ENCODE measurements at places on chromosomes 6 and 20.

DNA sequence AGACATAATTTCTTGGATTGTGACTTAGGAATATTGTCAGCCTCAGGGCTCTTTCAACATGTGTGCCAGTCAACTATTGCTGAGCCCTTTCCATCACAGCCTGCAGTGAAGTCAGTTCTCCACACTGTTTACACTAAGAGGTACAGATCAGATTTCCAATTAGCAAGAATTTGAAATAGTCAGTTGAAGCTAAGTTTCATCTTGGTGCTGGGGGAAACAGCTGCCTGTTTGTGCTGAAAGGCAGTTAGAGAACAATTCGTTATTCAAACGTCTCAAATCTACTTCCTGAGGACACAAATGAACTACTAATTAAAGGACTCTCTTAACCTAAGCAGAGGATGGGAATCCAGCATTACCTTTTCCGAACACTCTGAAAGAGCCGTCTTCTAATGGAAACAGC is 25.9 kb downstream of the ADGRF1 start:
- DNase-seq, result no peak

DNA sequence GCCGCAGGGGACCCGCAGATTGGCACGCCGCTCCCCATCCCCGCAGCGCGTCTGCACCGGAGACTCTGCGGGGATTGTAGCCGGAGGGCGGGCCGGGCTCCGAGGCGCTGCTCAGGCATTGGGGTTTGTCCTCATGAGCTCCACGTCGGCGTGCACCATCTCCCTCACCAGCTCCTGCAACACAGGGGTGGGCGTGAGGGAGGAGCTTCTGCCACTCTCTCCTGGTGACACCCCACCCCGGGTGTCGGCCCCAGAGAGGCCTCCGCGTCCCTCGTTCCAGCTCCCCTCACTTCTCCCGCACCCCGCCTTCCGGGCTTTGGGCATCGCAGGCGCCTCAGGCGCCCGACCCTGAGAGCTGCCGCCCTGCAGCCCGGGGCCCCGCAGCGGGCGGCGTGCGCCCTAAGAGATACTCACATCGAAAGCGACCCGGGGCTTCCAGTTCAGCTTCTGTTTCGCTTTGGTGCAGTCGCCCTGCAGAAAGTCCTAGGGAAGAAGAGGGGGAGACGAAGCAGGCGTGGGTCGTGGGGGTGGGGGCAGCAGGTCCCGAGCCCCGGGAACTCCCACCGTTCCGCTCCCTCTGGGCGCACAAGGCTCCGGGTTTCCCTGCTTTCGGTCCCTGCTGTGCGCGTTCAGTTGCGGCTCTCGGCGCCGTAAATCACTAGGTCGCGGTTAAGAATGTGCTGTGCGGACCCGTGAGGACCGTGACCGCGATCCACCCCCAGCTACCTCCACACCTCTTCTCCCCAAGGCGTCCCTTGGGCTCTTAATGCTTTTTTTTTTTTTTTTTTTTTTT is 14.5 kb downstream of the FOXC1 start:
- DNase-seq, result no peak

GRCh38 chr20:54251096-54251495 is 43.2 kb downstream of the PFDN4 start:
- DNase-seq, result no peak

- DNase-seq, result no peak
Measured at GRCh38 chr20:24360531-24360930, 108.9 kb upstream of the SYNDIG1 start.

DNA sequence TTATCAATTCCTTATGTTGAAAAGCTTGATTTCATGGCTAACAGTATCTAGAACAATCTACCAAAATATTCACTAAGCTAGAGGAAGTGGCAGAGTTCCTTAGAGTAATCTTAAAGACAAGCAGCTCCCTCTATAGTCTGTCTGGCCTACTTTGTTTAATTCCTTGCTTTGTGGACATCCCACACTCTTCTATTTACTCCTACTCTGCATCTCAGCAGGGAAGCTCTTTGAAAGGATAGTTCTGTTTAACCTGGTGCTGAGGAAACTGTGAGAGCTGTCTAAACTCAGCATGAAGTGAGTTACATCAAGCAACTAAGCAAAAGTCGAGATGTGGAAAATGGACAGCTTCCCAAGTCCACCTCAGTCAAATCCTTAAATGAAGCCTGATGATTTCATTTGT is 4.3 kb downstream of the REV3L start:
- DNase-seq, result no peak

DNA sequence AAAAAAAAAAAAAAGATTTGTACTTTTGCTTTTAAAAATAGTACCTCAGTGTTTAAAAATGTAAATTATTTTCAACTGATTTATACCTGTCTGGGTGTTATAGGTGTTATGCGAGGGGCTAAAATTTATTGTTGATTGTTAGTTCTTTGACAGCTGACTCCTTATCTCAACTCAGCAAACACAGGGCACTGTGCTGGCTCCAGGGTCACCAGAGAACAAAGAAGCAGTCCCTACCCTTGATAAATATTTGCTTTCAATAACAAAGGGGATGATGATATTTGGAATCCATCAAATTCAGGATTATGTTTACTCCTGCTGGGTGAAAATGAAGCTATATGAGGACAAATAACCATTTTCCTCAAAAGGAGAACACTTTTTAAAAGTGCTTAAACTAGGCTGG is 34.2 kb upstream of the KAT14 start:
- no peak for DNase-seq

DNA sequence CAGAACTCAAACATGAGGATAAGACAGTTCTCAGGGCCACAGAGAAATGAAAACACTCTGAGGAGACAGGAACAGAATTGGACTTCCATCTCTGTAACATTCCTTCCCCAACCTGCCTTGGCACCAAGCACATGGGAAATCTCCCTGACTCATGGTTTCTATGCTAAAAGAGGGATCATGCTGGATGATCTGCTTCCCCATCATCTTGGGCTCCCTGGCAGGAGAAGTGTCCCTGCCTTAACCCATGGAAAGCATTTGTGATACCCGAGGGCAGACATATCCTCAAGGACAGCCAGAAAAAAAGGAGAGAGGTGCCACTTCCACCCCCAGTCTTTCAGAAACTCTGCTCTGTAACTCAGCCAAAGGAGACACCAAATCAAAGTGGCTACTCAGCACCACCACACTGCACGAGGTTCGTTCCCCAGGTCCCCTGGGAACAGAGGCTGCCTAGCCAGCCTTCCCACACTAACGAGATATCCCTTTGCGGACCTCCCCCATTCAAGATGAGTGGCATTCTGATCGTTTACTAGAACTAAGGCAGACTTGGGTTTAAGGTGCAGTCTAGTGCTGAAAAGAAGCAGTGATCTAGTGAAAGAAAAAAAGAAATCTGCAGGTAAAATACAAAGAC is 34.8 kb downstream of the BLOC1S5 start:
- no peak for DNase-seq

DNA sequence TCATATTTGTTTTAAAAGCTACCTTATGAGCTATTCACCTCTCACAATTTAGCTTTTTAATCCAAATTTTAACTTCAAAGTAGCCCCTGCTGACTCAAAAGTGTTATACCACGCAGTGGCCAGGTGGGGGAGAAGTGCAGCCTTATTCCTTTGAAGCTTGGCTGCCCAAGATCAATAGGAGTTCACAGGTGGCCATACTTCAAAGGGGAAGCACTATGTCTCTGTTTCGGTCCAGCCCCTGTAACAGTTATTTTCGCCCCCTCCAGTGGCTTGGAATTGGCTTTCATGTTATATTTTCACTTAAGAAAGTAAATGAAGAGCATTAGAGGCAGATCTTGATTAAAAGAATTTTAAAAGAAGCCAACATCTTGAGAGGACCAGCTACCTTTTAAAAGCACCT is 608.4 kb downstream of the EPHA7 start:
- DNase-seq, result no peak

DNA sequence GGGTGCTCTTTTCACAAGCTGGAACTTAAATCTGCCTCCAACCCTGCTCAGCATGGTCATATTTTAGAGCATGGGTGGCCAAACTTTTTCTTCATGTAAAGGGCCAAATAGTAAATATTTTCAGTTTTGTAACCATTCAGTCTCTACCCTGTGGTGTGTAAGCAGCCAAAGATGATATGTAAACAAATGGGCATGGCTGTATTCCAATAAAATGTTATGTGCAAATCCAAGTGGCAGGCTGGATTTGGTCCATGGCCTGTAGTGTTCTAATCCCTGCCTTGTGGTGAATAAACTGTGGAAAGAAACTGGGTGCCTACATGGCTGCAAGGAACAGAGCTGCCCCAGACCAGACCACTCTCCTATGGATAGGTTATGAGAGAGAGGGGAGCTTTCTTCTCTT is 32.7 kb downstream of the OGFRL1 start:
- no peak for DNase-seq

- DNase-seq, result no peak
Measured at GRCh38 chr20:25008388-25009217, 16.1 kb upstream of the APMAP start.
